ENCODE measurements at places on chromosomes 5 and 9.
A peak's percentile ranks its signal among the peaks of the same experiment; 100 is the strongest.

DNA sequence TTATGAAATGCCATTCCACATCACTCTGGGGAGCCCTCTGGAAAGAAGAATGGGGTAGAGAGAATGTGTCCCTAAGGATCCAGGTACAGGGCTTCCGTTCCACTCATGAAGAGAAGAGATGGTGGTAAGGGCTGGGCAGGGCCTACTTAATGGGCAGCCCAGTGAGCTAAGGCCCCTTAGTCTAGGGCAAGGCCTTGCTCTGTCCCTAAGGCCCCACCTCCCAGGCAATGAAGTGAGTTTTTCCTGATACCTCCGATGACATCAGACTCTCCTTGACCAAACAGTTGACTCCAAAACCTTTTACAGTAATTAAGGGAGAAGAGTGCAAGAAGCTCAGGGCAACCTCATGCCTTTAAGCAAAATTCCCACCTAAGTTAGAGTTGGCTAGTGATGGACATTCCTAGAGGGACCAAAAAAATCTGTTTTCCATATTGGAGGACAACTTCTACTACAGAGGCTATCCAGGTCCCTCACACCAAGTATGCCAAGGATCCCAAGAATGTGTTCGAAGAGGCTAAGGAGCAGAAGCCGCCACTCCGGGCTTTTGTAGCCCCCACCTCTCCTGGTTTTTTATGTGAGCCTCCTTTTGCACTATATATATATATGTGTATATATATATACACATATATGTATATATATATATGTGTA, 5.9 kb downstream of the KLF9 start:
- no peak overlapping the region for H3K4me3 ChIP-seq
- no peak for DNase-seq
- peaks cover 33% of the 10 kb centered on the region for H3K36me3 ChIP-seq
- no peaks in the 10 kb centered on the region for H3K27me3 ChIP-seq

DNA sequence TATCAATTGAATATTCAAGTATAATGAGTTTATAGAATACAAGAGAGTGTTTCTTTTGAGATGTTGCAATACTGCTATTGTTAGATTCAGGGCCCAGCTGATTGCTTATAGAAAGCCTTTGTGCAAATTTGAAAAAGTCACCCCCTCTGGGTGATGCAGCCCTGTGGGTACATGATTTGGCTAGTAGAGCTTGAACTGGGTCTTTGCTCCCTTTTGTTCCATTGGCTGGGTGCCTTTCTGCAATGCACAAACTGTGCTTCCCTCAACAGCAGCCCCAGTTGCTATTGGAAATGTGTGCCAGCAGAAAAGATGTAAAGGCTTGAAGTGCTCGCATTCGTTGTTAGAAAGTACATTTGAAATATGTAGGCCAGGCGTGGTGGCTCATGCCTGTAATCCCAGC, 61.8 kb upstream of the CEMIP2 start:
- no peak overlapping the region for H3K27ac ChIP-seq
- H3K4me1 ChIP-seq = no peaks in the 10 kb centered on the region
- H3K36me3 ChIP-seq = no peaks in the 10 kb centered on the region

DNA sequence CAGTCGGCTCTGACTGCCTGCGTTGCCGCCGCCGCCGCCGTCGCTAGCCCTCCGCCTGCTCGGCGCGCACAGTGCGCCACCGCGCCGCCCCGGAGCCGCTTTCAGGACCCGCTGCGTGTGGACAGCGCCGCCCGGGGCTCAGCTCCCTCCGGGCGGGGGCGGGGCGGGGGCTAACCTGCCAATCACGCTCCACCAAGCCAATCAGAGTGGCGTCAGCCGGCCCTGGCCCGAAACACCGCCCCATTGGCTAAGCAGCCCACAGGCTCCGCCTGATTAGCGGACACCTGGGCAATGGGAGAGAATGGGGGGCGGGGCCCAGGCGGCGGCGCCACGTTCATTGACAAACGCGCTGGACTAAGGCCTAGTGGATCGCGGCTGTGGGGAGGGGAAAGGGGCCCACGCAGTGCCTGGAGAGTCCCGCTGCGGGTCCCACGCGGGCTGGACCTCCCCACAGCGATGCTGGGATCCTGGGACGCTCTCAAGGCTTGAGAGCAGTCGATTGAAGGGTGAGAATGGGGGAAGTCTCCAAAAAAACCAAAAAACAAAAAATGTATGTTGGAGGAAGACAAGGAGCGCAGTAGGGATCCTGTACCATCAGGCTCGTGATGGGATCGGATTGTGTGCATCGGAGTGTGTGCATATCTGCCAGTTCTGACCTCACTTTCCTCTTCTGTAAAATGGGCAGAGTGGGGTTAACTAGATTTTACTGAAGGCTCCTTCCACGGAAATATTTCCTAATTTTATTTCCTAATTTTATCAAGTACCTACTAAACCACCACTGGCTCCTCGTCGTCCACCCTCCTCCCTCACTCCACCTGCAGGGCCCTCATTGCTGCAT, 6.3 kb downstream of the PAX5 start:
- DNase-seq = peak; percentile 70
- peak overlapping the region; percentile 60 for H3K4me3 ChIP-seq
- peaks cover 88% of the 10 kb centered on the region for H3K27me3 ChIP-seq
- H3K27ac ChIP-seq = no peak overlapping the region
- peaks cover 29% of the 10 kb centered on the region for H3K4me1 ChIP-seq

GRCh38 chr9:93291536-93292287, 107.8 kb downstream of the WNK2 start:
- H3K4me1 ChIP-seq = no peaks in the 10 kb centered on the region
- no peak overlapping the region for H3K27ac ChIP-seq
- H3K4me3 ChIP-seq = no peak overlapping the region
- DNase-seq = no peak

GRCh38 chr9:99515093-99515492, 293.0 kb downstream of the SEC61B start:
- H3K27me3 ChIP-seq = peaks cover 23% of the 10 kb centered on the region
- no peaks in the 10 kb centered on the region for H3K4me1 ChIP-seq
- no peak for DNase-seq
- H3K27ac ChIP-seq = no peak overlapping the region

DNA sequence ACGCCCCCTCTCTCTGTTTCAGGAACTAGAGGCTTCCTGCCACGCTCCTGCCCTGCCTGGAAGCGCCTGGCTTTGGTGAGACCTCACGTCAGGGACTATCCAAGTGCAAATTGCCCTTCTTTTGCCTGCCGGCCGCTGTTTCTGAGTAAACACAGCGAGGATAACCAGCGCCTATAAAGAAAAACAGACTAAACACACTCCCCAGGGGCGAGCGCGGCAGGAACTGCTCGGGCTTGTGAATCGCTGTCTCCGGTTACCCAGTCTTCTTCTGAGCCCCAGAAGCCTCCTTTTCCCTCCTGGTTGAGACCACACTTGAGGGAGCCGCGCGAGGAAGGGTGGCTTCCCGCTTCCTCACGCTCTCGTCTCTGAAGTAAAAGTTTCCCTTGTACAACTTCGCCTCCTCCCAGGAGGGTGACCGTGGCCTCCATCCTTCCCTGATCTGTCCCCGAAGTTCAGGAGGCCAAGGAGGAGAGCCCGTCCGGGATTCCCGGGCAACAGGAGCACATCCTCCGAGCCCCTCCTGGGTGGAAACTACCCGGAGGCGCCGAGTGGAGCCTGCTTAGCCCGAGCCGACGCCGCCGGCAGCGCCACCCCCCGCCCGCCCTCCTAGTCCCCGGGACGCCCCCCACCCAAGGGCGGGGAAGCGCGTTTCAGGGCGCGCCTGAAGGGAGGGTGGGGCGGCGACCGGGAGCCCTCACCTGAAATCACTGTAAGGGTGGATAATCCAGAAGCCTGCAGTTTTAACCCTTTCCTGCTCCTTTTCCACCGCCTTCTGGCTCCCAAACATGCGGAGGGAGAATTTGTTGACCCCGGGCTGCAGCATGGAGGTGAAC, 993 bp downstream of the HCN1 start:
- no peaks in the 10 kb centered on the region for H3K4me1 ChIP-seq
- H3K36me3 ChIP-seq = no peaks in the 10 kb centered on the region
- no peak overlapping the region for H3K27ac ChIP-seq

GRCh38 chr9:109416135-109416706, 81.9 kb downstream of the PTPN3 start:
- H3K4me1 ChIP-seq = no peaks in the 10 kb centered on the region
- H3K36me3 ChIP-seq = no peaks in the 10 kb centered on the region
- DNase-seq = no peak
- H3K4me3 ChIP-seq = no peak overlapping the region
- H3K27ac ChIP-seq = no peak overlapping the region

DNA sequence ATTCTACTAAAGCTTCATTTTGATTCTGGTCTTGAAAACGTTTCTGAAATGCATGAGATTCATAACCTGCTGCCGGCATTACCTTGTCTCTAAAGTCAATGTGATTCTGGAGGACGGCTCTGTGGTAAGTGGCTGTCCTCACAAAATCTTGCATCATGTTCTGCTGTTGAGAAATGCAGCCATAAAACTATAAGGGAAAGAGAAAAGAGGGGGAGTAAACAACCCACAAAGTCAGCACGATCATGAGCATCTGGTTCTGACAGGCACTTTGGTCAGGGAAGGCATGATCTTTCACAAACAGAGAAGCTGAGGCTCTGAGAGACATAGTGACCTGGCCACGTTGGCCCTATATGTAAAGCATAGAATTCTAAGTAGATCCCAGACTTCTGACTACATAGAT, 168.9 kb upstream of the PUM3 start:
- peaks cover 5% of the 10 kb centered on the region for H3K36me3 ChIP-seq
- no peak for DNase-seq
- no peak overlapping the region for H3K27ac ChIP-seq
- no peaks in the 10 kb centered on the region for H3K4me1 ChIP-seq
- H3K27me3 ChIP-seq = no peaks in the 10 kb centered on the region

GRCh38 chr5:635306-636055, 23.3 kb downstream of the CEP72 start:
- H3K36me3 ChIP-seq = peaks cover 17% of the 10 kb centered on the region
- DNase-seq = no peak
- no peak overlapping the region for H3K4me3 ChIP-seq
- no peaks in the 10 kb centered on the region for H3K27me3 ChIP-seq
- H3K4me1 ChIP-seq = no peaks in the 10 kb centered on the region

DNA sequence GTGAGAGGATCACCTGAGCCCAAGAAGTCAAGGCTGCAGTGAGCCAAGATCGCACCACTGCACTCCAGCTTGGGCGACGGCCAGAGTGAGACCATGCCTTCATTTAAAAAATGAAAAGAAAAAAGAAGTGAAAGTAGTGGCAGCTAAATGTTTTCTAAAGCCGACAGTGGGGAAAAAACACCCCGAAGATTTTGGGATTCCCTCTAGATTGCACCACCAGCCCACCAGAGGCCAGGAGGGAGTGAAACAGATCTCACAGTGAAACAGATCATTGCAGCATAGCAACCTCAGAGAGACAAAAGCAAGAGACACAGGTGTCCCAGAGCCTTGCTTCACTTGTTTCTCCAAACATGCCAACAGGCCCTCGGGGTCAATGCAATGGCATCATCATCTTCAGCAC, 156.8 kb downstream of the PAX5 start:
- peaks cover 17% of the 10 kb centered on the region for H3K27me3 ChIP-seq
- H3K4me3 ChIP-seq = no peak overlapping the region
- DNase-seq = no peak
- H3K36me3 ChIP-seq = peaks cover 4% of the 10 kb centered on the region
- peaks cover 5% of the 10 kb centered on the region for H3K4me1 ChIP-seq

- H3K4me3 ChIP-seq = no peak overlapping the region
- no peaks in the 10 kb centered on the region for H3K36me3 ChIP-seq
- H3K27ac ChIP-seq = no peak overlapping the region
- DNase-seq = peak; percentile 32
Measured at GRCh38 chr5:152505442-152506042, 100.5 kb upstream of the NMUR2 start.

GRCh38 chr5:149437391-149438040, 58.4 kb upstream of the IL17B start:
- peaks cover 21% of the 10 kb centered on the region for H3K27me3 ChIP-seq
- no peak overlapping the region for H3K4me3 ChIP-seq
- no peak for DNase-seq
- no peaks in the 10 kb centered on the region for H3K36me3 ChIP-seq
- no peak overlapping the region for H3K27ac ChIP-seq

GRCh38 chr5:38455796-38456330, 100.6 kb downstream of the LIFR start:
- peak; percentile 12 for DNase-seq
- peaks cover 28% of the 10 kb centered on the region for H3K4me1 ChIP-seq
- no peak overlapping the region for H3K27ac ChIP-seq
- H3K4me3 ChIP-seq = peak overlapping the region; percentile 60
- H3K27me3 ChIP-seq = peaks cover 77% of the 10 kb centered on the region

DNA sequence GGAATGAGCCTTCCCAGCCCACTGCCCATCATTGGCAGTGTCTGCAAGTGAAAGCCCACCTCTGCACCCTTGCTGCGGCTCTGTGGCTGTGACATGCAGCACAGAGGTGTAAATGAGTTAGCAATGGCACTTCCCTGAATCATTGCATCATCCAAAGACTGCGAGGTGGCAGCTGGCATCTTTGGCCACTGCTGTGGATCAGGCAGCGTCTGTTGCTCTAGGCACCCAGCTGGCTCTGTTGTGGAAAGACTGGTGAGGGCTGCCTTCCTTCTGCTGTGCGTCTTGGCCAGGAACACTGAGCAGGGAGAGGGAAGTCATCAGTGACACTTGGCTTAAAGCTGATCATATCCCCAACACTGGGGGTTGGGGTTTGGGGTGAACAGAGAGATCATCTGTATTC, 64.5 kb downstream of the MFAP3 start:
- no peak overlapping the region for H3K4me3 ChIP-seq
- no peak overlapping the region for H3K27ac ChIP-seq
- no peaks in the 10 kb centered on the region for H3K27me3 ChIP-seq
- DNase-seq = no peak
- H3K36me3 ChIP-seq = no peaks in the 10 kb centered on the region
- no peaks in the 10 kb centered on the region for H3K4me1 ChIP-seq

GRCh38 chr5:56175021-56175420, 58.1 kb downstream of the ANKRD55 start:
- no peak for DNase-seq
- no peaks in the 10 kb centered on the region for H3K4me1 ChIP-seq
- peaks cover 22% of the 10 kb centered on the region for H3K27me3 ChIP-seq
- H3K27ac ChIP-seq = no peak overlapping the region

DNA sequence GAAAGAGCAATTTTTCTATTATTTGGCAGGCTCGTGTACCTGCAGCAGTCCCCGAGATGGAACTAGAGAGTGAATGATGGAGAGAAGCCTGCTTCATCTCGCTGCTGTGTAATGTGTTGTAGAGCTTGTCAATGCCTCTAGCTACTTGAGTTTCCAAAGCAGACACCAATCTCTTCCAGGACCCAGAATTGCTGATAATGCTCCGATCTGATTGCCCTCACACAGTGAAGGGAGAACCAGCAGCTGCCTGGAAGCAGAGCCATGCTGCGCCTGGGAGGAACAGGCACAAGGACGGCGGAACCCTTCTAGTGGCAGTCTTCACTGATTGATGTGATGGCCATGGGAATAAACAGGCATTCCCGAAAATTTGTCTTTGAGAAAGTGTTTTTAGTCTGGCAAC, 288.0 kb downstream of the ICE1 start:
- peaks cover under 1% of the 10 kb centered on the region for H3K27me3 ChIP-seq
- H3K27ac ChIP-seq = no peak overlapping the region
- no peak overlapping the region for H3K4me3 ChIP-seq
- DNase-seq = no peak
